ENCODE measurements at places on chromosomes 5 and 9.
A peak's percentile ranks its signal among the peaks of the same experiment; 100 is the strongest.

- no peak for DNase-seq
These were observed 303.8 kb downstream of the EDIL3 start for GRCh38 chr5:84080908-84081307.

DNA sequence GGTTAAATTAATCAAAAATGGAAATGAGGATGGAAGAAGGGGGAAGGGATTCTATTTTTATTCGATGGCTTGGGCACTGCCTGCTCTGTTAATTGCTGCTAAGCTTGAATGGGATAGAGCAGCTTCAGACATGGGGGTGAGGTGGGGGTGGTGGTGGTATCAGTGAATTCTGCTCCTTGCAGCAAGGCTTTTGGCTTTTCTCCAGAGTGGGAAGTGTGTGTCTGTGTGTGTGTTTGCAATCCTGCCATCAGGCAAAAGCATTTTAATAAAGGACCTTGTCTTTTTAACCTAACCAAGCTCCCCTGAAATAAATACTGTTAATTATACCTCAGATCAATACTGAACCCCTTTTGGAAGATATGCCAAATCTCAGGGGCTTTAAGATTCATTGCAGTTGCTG, 110.9 kb upstream of the GPR151 start:
- DNase-seq, result no peak

DNA sequence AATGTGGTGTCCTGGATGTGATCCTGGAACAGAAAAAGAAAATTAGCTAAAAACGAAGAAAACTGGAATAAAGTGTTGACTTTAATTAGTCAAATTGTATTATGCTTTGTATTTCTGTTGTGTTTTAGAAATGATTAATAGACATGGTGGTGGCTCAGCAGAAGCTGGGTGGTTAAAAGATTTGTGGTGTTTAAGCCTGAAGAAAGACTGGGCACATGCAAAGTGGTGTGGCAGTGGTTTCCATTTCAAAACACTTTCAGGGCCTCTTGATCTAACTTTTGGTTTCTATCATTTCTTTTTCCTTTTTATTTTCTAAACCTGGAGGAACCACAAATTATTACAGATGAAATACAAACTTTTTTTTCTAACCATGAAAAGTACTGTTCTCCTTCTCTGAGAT, 44.1 kb downstream of the ADGRV1 start:
- no peak for DNase-seq

DNA sequence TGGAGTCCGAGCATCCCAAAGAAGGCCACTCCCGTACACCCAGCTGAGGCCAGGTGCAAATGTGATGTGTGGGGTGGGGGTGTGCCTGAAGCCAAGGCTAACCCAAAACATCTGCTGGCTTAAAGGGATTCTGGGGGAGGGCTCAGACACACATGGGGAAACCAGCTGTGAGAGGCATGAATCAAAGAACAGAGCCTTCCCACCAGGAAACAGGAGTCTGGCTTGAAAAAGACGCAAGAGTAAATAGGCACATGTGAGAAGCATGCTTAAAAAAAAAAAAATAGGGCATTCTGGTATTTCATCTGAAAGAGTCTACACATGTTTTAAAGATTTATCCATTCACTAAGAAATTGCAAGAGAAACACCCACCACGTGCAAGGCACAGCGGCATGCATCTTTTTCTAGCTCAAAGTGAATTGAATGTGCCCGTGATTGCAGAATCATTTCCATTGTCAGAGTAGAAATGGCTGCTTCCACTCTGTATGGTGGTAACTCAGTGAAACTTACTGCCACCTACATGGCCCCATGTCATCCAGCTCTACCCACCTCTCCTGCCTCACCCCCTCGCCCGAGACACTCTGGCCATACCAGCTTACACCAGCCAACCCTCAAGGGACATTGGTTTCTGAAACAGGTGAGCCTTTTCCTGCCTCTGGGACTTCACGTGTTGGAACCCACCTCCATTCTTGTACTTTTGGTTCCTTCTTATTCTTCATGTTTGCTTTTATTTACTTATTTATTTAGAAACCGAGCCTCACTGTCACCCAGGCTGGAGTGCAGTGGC, 71.5 kb downstream of the SEMA5A start:
- DNase-seq, result no peak

DNA sequence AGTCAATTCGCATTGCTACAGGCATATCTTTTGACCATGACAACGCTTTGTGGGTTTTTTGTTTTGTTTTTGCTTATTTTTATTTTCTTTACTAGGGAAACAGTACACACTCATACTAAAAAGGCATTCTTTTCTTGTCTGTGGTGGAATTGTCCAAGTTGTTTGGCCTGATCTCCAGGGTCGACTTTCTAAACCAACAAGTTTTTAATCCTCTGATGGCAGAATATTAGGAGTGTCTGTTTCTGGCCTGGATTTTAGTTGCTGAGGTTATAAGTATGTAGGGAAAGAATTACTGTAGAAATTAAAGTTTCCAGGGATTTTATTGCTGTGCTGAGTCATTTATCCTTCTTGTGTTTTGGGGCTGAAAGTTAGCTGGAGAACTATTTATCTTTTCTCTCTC, 218.5 kb downstream of the TAF11L14 start:
- no peak for DNase-seq

GRCh38 chr5:11182441-11183080, 421.5 kb upstream of the DAP start:
- DNase-seq, result no peak

DNA sequence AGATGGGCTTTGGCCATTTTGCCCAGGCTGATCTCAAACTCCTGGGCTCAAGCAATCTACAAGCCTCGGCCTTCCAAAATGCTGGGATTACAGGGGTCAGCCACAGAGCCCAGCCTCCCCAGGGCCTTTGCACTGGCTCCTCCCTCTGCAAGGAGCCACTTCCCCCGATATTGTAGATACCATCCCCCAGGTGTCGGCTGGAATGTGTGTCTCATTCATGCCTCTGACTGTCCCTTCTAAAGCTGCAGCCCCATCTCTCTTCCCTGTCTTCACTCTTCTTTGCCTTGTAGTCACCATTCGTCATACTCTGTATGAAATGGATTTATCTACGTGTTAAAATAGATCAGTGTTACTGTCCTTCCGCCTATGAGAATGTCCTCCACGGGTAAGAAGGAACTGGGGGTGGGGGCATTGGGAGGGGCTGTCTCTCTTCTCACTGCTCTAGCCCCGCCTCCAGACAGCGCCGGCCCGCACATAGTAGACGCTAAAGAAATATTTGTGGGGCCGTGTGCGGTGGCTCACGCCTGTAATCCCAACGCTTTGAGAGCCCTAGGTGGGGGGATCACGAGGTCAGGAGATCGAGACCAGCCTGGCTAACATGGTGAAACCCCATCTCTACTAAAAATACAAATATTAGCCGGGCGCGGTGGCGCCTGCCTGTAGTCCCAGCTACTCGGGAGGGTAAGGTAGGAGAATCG, 68.5 kb downstream of the LMX1B start:
- no peak for DNase-seq

GRCh38 chr5:54173251-54173650, 137.1 kb downstream of the ARL15 start:
- no peak for DNase-seq

GRCh38 chr5:76737846-76738245, 21.9 kb downstream of the F2R start:
- DNase-seq, result no peak

- no peak for DNase-seq
These were observed 2.4 kb upstream of the TRIM7 start for GRCh38 chr5:181207214-181207959.

- DNase-seq, result no peak
These were observed 52.1 kb downstream of the AQP7 start for GRCh38 chr9:33350310-33350709.

DNA sequence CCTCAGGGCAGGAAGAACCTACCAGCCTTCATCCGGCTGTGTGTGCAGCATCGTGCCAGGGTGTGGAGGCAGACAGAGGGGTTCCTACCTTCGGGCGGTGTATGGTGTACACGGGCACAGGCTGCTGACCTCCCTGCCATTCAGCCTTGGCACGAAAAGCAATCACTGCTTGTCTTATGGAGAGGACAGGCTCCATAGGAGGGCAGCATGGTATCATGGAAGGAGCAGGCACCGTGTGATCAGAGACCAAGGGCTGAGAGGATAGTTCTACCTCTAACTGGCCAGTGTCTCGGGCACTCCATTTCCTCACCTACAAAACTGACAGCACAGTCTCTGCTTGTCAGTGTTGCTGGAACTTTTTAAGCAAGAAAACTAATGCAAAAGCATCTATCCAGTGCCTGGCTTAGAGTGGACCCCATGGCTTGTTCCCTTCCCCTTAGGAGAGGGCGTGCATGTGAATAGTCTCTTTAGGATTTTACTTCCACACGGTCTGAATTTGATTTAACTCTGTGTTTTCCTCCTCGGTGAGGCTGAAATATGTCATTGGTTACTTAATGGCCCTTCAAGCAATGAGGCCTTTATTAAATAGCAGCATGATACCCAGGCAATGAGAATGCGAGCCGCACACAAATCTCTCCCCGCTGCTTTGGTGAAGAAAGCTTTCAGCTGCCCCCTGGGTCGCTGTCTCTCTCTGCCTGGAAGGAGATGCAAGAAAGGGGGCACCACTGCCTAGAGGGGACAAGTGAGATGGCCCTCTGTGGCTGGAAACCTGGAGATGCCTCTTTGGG, 22.2 kb downstream of the TTLL11 start:
- DNase-seq, result no peak

- no peak for DNase-seq
These were observed 6.3 kb upstream of the TNFSF15 start for GRCh38 chr9:114811966-114812636.

- DNase-seq, result no peak
These were observed 48.0 kb downstream of the UBE2QL1 start for GRCh38 chr5:6496636-6497035.

DNA sequence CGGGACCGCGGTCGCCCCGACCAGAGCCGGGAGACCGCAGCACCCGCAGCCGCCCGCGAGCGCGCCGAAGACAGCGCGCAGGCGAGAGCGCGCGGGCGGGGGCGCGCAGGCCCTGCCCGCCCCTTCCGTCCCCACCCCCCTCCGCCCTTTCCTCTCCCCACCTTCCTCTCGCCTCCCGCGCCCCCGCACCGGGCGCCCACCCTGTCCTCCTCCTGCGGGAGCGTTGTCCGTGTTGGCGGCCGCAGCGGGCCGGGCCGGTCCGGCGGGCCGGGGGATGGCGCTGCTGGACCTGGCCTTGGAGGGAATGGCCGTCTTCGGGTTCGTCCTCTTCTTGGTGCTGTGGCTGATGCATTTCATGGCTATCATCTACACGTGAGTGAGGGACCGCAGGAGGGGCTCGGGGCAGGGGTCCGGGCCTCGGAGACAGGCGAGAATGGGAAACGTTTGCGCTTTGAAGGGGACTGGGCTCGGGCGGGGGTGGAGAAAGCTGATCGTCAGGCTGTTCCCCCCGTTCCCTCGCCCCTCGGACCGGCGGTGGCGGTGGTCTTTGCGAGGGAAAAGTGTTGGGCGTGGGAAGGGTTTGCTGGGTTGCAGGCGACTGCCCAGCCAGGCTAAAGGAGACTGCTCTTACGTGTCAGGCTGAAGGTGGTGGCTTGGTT, 457 bp downstream of the UGCG start:
- peak; percentile 72 for DNase-seq

GRCh38 chr9:100309992-100310391, 42.8 kb downstream of the TEX10 start:
- DNase-seq, result no peak

DNA sequence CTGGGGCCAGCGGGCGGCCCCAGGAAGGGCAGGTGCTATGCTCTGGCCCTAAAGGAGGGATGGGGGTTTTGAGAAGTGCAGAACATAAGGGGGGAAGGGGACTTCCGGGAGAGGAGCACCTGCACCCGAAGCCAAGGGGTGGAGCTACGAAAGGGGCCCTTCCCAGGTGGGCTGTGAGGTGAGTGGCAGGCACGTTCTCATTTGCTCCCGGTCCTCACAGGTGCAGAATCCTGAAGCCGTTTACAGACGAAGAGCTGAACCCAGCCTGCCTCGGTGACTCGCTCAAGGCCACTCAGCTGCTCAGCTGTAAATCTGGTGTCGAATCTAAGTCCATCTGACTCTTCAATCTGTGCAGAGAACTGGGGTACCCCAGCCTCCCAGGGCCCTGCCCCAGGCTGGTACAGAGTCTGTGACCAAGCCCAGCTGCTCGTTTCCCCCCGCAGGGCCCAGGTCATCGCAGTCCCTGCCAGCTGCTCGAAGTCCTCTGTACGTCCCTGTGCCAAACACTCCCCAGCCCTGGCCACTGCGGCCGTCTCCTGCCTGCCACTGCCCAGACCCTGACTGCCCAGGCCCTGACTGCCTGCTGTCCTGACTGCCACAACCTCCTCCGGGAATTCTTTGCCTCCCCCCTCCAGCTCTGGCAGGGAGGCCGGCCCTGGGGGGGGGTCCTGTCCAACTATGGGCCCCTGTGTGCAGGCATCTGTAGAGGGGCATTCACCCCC, 53.8 kb upstream of the RXRA start:
- DNase-seq, result no peak

GRCh38 chr9:100322954-100323536, 29.7 kb downstream of the TEX10 start:
- DNase-seq, result no peak

DNA sequence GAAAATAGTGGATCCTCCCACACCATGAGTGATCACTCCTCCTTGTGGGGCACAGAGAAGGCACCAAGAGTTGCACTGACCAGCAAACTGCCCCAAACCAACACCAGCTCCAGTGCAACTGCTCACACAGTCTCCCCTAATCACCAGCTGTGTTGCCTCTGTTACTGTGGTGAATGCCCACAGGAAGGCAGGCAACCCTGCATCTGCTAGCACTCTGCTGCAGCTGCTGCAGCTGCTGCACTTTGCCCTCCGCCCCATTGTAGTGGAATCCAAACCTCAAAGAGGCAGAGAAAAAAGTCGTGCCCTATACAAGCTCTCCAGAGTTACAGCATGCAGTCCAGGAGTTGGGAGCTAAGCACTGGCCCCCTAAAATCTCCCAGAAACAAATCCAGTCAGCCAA, 339.6 kb downstream of the TRIM36 start:
- DNase-seq, result no peak

DNA sequence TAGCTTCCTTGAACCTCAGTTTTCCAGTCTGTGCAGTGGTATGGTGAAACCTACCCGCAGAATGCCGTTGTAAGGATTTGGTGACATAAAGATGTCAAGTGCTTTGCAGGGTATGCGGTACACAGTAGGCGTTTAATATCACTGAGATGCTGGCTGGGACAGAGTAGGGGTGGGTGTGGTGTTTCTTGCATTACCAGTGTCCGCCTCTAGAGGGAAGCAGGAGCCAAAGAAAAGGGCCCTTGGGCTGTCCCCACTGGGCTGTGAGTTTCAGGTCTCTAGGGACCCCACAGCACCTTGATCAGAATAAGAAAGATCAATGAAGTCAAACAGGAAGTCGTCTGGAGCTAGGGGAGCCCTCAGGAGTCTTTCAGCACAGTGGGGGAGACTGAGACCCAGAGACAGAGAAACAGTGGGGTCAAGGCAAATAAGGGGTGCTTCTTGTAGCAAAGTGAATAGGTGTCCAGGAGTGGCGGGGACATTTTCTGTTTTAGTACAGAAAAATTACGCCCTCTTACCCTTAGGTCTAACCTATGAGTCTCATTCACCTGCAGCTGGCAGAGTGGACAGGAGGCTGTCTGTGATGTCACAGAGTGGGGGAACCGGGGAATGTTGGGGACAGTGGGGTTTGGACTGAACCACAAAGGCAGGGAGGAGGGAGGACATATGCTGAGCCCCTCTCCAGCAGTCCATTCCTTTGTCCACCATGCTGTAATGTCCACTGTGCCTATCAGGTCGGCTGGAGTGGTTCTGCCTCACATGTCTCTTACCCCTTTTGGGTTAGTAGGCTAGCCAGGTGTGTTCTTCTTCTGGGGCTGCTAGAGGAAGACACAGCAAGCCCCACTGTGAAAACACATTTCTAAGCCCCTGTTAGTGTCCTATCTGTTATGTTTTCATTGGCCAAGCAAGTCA, 4.7 kb upstream of the TEX53 start:
- DNase-seq, result peak; percentile 24

GRCh38 chr5:91875196-91875779, 492.2 kb upstream of the ARRDC3 start:
- DNase-seq, result no peak

Measured in substantia nigra (tissue), 51 donors.